ENCODE measurements at places on chromosomes 7 and 10. TPM values are rescaled to one million over a fixed set of nuclear protein-coding genes. Genes with fewer than 3 reads are reported as not detected.

Gene CCL26
- total RNA-seq: 7.5 TPM

Gene DPY19L1
- 16.7 TPM for total RNA-seq

Gene AGAP5
- 5.5 TPM for total RNA-seq

Gene PIK3CG
- 0.03 TPM for total RNA-seq

Gene CALML3
- not detected for total RNA-seq

Gene MYL10
- 0.60 TPM for total RNA-seq

Gene VENTX
- not detected for total RNA-seq

Gene ANKRD2
- total RNA-seq: not detected

Gene MRPL32
- total RNA-seq: 67.4 TPM

Gene STEAP1B
- not detected for total RNA-seq

Gene SSC4D
- total RNA-seq: 6.9 TPM

Gene TDRD1
- total RNA-seq: not detected

Gene SFTPD
- total RNA-seq: 55.5 TPM

Gene PALD1
- total RNA-seq: 2.2 TPM

Gene SUGCT
- total RNA-seq: 12.0 TPM

Gene CELF2
- 13.0 TPM for total RNA-seq

Gene SNCG
- total RNA-seq: 12.1 TPM

Gene LRIT1
- not detected for total RNA-seq

Gene STOX1
- total RNA-seq: 6.4 TPM

Gene LEP
- total RNA-seq: not detected

Gene SNX10
- total RNA-seq: 6.3 TPM

Gene PRDX3
- 333 TPM for total RNA-seq

Gene UCMA
- not detected for total RNA-seq

Gene CAMK2B
- total RNA-seq: not detected

Gene PLEKHS1
- 0.23 TPM for total RNA-seq

Gene TRIM74
- 2.4 TPM for total RNA-seq

Gene FHIP2A
- 24.6 TPM for total RNA-seq

Gene DENND2A
- total RNA-seq: 6.7 TPM

Gene ABLIM1
- total RNA-seq: 31.6 TPM

Gene EIF5AL1
- total RNA-seq: 0.27 TPM

Gene SPDYE5
- total RNA-seq: not detected

Gene PTN
- total RNA-seq: 63.5 TPM

Gene TRIL
- 4.6 TPM for total RNA-seq

Gene PRXL2A
- 159 TPM for total RNA-seq

Gene TMEM213
- 0.03 TPM for total RNA-seq

Gene KCNH2
- total RNA-seq: 8.4 TPM

Gene WEE2
- 3.6 TPM for total RNA-seq

Gene TAS2R3
- 1.3 TPM for total RNA-seq

Gene PDK4
- 34.6 TPM for total RNA-seq

Gene HMX3
- not detected for total RNA-seq

Gene GPR15LG
- 2.6 TPM for total RNA-seq

All from hepatocyte (in vitro differentiated cells).